ENCODE measurements at places on chromosomes 6 and 20.

DNA sequence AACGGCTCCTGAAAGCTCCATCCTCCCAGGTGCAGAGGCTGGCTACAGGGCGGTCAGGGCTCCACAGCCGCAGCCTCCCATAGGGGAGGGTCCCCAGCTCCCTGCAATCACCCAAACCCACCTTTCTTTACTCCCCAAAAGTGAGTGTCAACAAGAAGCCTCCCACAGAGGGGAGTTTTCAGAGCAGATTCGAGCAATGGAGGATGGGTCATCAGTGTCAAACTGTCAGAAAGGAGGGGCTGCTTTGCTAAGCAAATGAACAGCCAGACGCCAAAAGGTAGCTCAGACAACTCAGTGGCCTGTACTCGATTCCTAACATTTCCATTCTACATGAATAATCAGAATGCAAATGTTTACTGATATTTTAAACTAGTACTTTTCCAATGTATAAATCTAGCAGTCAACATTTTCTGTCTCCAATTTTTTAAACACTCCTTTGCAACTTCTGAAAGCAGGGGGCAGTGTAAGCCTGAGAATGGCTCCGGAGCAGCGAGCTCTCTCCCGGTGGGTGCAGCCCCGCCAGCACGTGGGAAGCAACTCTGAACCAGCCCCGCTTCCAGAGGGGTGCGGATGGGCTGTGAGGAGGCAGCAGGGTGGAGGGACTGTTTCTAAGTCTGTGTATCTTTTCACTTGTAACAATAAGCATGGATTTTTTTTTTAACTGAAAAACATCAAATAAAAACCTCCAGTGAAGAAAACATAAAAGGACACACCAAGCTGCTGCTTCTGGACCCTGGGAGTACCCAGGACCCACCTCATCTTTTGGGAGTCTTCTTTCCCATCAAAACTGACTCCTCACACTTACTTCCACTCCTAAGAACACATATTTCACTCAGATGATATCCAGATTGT lies 54.9 kb downstream of the TAF4 start:
- DNase-seq = no peak

DNA sequence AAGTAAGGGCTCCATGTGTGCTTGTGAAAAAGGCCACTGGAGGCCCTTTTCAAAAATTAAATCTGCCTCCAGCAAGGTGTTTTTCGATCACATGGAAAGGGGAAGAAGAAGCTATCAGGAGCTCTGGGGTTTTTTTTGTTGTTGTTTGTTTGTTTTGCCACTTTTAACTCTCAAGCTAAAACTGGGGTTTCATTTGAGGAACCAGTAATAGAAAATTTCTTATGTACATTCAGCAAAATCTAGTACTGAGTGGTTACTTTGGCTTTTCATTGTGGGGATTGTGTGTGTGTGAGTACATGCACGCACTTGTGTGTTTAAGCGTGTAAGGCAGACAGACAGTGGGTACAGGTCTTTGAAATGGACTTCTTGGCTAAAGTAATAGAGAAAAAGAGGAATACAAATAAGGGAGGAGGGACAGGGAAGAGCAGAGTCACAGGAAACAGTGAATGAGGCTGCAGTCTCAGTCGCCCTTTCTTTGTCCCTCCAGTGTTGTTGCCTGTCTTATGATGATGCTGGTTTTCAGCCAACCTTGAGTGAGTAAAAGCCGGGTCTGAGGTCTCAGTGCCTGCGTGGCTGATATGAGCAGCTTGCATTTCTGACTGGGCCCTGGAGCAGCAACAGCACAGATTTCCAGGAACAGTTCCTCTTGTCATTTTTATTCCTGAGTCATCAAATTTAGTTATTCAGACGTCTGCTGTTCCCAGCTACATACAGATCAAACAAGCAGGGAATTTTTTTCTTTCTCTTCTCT lies 26.2 kb downstream of the SLC16A10 start:
- no peak for DNase-seq

DNA sequence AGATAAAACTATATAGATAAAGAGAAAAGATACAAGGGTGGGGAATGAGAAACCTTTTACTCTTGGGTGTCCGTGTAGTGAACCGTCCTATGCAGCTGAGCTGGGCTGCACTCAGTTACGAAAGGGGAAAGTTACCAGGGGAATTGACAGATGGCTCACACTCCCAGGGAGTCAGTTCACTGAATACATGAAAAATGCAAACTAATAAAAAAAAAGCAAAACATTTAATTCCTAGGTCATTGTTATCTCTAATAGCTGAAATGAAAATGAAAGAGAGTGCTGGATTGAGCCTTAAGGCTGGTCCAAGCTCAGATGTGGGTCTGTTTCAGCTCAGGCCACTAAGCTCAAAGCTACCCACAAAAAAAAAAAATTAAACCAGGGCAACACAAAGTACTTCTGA lies 138.0 kb downstream of the THBS2 start:
- DNase-seq = no peak

GRCh38 chr6:53604623-53605190 lies 59.8 kb upstream of the GCLC start:
- DNase-seq = no peak

GRCh38 chr6:131721161-131721560 lies 10.3 kb upstream of the CTAGE9 start:
- no peak for DNase-seq

DNA sequence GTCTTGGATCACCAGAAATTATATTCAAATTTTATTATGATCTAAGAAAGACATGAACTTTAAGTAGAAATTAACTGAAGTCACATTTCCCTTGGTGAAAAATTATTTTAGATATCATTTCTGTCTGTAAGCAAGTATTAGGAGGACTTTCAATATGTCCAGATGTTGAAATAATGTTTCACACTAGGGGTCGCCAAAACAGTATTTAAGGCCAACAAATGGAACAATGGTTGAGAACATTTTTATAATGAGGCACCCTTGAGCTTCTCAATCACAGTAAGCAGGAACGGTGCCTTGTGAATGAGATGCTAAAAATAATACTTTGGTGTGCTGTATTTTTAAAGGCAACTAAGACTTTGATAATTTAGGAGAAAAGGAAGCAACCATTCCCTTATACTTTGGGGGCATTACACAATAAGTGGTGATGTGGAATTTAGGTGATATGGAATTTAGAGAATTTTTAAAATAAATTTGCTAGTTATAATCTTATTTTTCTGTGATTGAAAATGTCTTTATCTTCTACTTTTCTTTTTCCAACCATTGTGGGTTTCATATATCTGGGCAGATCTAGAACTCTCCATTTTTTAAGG lies 9.6 kb upstream of the SF3B5 start:
- DNase-seq = peak; percentile 36

- DNase-seq = no peak
These were observed 67.8 kb upstream of the PHACTR2 start for GRCh38 chr6:143609972-143610371.

- DNase-seq = no peak
These were observed 39.2 kb downstream of the GPR6 start for GRCh38 chr6:110017306-110017705.

DNA sequence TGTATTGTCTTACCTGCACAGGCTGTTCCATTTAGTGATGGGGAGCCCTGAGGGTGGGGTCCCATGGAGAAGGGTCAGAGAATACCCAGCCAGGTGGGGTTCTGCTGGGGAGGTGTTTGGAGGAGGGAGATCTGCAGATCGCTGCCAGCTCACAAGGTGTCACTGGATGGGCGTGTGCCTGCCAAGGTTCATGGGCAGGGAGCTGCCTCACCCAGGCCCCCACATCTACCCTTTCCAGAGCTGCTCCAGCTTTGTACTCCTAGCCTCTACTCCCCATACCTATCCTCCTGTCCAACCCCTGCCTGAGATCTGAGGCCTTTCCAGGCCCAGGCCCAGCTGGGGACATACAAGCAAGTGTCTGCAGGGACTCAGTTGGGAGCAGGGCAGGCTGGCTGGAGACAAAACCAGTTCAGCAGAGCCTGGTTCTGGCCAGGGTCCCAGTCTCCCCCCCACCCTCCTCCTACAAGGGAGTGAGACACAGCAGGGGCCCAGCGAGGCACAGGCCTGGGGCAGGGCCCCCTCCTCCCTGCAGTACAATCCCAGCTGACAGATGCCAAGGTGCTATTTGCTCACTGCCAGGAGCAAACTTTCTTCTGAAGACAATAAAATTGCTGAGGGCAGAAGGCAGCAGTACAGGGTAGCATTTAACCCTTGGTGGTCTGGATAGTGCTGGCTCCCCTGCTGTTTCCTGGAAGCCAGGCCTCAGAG lies 19.7 kb downstream of the SPDEF start:
- DNase-seq = no peak

- no peak for DNase-seq
These were observed 142.2 kb upstream of the AFDN start for GRCh38 chr6:167684276-167685104.

DNA sequence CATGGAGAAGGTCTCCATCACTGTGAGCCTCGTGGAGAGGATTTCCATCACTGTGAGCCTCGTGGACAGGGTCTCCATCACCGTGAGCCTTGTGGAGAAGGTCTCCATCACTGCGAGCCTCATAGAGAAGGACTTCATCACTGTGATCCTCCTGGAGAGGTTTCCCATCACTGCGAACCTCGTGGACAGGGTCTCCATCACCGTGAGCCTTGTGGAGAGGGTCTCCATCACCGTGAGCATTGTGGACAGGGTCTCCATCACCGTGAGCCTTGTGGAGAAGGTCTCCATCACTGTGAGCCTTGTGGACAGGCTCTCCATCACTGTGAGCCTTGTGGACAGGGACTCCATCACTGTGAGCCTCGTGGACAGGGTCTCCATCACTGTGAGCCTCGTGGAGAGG lies 140.4 kb downstream of the ERMARD start:
- no peak for DNase-seq

GRCh38 chr6:116396441-116396840 lies 25.7 kb downstream of the DSE start:
- no peak for DNase-seq

GRCh38 chr20:8723296-8723695 lies 345.6 kb upstream of the PLCB4 start:
- DNase-seq = no peak

DNA sequence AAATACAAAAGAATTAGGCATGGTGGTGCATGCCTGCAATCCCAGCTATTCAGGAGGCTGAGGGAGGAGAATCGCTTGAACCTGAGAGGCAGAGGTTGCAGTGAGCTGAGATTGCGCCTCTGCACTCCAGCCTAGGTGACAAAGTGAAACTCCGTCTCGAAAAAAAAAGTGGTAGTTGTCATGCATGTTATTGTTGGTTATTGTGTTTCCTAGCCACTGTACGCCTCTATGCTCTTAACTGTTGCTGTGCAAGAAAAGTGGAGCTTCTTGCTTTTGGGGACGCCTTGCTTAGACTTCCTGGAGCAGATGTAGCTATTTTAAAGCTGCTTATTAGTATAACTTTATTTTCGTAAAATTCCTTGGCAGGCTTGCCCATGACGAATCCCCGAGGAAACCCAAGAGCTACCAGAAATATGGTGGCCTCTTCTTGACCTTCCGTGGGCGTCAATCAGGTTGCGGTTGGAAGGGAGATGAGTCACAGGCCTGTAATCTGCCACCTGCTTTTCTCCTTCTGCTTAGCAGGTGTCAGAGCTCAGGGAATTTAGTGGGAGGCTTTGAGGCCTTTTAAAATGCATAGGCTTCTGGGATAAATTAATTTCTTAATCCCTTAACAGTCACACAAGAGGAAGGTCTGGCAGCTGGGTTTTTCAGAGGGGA lies 17.3 kb downstream of the GABRR2 start:
- DNase-seq = peak; percentile 81

DNA sequence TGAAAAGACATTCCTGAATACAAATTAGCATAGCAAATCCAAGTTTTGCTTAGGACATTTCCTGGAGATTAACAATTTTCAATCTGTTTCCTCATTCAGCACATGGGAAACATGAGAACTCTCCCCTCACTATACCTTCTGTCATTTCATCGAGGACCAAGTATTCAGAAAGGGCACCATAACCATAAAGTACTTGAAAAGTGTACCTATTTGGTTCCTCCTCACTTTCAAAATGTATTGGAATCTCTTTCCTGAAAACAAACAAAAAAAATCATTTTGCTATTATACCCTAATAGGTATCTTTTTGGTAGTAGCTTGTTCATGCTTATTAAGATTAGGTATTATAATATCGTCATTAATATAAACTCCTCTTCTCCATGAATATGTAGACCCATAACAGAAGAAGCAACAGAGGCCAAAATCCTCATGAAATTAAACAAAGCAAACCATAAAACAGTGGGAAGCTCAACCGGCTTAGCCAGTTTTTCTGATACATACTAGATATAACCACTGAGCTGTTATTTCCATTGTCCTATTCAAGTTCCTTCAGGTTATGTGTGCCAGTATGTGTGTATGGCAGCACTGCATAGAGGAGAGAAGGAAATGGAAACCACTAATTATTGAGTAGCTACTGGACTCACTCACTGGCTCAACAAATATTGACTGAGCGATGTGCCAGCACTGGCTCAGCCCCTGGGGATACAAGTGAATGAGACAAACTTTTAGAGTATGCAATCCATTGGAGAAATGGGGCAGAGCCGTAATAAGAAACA lies 274.0 kb downstream of the MAFB start:
- DNase-seq = no peak

GRCh38 chr20:50625986-50626677 lies 65.2 kb downstream of the RIPOR3 start:
- DNase-seq = no peak

GRCh38 chr6:88290411-88290810 lies 124.3 kb upstream of the CNR1 start:
- DNase-seq = no peak

- no peak for DNase-seq
These were observed 85.3 kb downstream of the LINC00237 start for GRCh38 chr20:21020659-21021471.

GRCh38 chr6:114068116-114068515 lies 97.2 kb upstream of the HDAC2 start:
- no peak for DNase-seq

DNA sequence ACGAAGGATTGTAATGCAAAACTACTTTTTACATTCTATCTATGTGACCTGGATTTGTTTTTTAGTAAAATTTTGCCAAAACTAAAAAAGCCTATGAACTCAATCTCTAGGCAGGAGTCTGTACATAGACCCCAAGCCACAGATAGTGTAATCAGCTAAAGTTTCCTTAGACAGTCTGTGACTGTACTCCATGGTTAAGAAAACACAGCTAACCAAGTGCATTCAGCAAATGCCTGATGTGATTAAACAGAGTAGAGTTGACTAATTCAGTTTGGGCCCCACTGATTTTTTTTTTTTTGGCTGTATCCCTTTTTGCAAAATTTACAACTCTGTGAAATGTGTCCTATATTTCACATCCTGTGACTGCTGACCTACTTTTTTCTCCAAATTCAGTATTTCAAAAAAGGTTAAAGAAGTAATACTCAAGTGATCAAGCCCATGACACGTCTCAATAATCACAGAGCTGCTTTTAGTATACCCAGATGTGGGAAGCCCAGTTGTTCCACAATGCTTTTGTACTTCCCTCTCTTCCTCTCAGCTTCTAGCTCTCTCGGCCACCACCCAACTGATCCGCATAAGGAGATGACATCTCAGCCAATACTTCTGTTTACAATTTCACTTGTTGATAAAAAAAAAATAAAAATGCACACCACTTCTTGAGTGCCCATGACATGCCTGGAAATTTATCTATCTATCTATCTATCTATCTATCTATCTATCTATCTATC lies 108.8 kb upstream of the TBX18 start:
- no peak for DNase-seq

DNA sequence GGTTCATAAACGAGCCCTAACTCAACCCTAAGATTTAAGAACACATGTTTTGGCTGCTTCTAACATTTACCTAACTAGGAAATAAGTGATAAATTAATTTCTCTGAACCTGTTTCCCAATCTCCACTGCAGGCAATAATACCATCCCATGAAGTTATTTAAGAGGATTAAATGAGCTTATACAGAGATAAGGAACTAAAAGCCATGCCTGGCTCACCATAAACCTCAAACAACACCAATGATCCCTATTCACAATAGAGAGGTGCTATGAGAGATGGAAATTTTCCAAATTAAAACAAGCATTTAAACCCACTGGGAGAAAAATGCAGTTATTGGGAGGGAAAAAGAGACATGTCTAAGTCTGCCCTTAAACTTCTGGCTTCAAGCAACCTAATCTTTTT lies 33.9 kb upstream of the KLHL31 start:
- no peak for DNase-seq
